Activated CD4-positive, alpha-beta memory T cell treated with anti-CD3 and anti-CD28 coated beads for 36 hours (primary cell): ENCODE measurements at places on chromosomes 16 and 17. TPM values are rescaled to one million over a fixed set of nuclear protein-coding genes. Genes with fewer than 3 reads are reported as not detected.

FBXW10 gene
- not detected for total RNA-seq

ACAP1 gene
- 391 TPM for total RNA-seq

CTRB2 gene
- not detected for total RNA-seq

MYH1 gene
- total RNA-seq: not detected

TNFRSF17 gene
- not detected for total RNA-seq

STX1B gene
- 1.0 TPM for total RNA-seq

ANKRD40CL gene
- total RNA-seq: not detected

LITAFD gene
- total RNA-seq: not detected
